ENCODE measurements at places on chromosomes 2 and 18.

GRCh38 chr2:10312437-10312957 is 9.8 kb downstream of the HPCAL1 start:
- H3K27me3 ChIP-seq = no peaks in the 10 kb centered on the region
- H3K27ac ChIP-seq = no peak overlapping the region
- H3K36me3 ChIP-seq = peaks cover 13% of the 10 kb centered on the region
- peaks cover 15% of the 10 kb centered on the region for H3K4me1 ChIP-seq
- DNase-seq = no peak

- no peak overlapping the region for H3K27ac ChIP-seq
- H3K27me3 ChIP-seq = no peaks in the 10 kb centered on the region
- no peaks in the 10 kb centered on the region for H3K36me3 ChIP-seq
Observed at GRCh38 chr2:116513991-116514390, 1300.5 kb upstream of the DDX18 start.

GRCh38 chr18:47418746-47419145 is 167.3 kb upstream of the SKOR2 start:
- DNase-seq = no peak
- no peak overlapping the region for H3K4me3 ChIP-seq
- H3K27me3 ChIP-seq = peaks cover 14% of the 10 kb centered on the region
- no peak overlapping the region for H3K27ac ChIP-seq
- no peaks in the 10 kb centered on the region for H3K4me1 ChIP-seq
- H3K36me3 ChIP-seq = no peaks in the 10 kb centered on the region

DNA sequence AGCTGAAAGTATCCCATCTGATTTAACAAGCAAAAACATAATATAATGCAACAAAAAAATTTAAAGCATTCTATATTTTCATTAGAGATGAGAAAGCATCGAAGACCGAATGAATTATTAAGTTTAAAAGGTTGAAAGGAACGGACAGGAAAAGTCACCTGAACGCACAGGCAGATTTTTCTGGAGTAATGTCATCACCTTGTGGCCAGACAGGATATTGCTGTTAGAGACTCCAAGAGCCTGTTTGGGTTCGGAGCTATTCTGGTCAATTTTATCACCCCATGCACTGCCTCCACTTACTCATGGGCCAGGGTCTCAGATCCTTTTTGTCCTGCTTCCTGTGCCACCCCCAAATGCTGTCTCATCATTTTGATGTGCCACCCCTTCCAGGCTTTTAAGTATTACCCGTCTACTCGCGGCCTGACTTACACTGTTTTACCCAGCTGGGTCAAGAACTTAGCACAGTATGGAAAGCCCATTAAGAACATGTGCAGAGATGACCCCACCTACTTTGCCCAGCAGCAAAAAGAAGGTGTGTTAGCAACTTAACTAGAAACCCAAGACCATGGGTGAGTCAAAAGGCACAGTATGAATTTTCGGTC is 27.3 kb downstream of the GKN2 start:
- no peaks in the 10 kb centered on the region for H3K36me3 ChIP-seq
- no peak overlapping the region for H3K4me3 ChIP-seq
- H3K27ac ChIP-seq = no peak overlapping the region
- H3K4me1 ChIP-seq = peaks cover 7% of the 10 kb centered on the region
- peaks cover 12% of the 10 kb centered on the region for H3K27me3 ChIP-seq
- no peak for DNase-seq

DNA sequence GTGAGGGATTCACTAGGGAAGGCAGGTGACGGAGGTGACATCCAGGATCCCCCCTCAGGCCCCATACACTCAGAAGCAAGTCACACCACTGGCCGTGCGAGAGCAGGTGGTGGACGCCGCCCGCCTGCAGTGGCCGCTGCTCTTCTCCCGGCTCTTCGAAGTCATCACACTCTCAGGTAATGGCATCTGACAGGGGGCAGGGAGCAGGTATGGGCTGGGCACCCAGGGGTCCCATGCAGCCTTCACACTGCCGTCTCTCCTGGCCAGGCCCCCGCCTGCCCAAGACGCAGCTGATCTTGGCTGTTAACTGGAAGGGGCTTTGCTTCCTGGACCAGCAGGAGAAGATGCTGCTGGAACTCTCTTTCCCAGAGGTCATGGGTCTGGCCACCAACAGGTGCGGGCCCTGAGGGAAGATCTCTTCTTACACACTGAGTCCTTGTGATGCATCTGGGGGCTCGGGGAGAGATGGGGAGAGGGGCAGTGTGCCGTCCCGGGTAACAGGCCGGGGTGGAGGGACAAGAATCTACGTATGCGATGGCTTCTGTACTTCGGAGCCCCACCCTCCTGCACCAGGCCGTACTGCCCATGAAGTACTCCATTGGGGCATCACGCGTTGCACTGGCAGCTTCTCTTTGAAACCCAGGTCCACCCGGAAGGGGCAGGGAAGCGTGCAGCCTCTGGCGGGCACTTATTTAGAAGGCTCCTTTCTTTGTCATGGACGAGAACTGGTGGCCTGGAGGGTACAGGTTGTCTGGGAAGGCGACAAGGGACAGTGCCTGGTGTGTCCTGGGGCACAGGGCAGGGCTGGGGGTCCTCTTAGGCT is 18.8 kb upstream of the GPR17 start:
- no peak overlapping the region for H3K27ac ChIP-seq
- H3K36me3 ChIP-seq = no peaks in the 10 kb centered on the region
- H3K4me3 ChIP-seq = no peak overlapping the region
- no peaks in the 10 kb centered on the region for H3K4me1 ChIP-seq
- DNase-seq = no peak

GRCh38 chr2:68237404-68237803 is 14.9 kb downstream of the PPP3R1 start:
- no peak overlapping the region for H3K4me3 ChIP-seq
- H3K27me3 ChIP-seq = no peaks in the 10 kb centered on the region
- peaks cover 31% of the 10 kb centered on the region for H3K4me1 ChIP-seq
- peaks cover 8% of the 10 kb centered on the region for H3K36me3 ChIP-seq
- no peak overlapping the region for H3K27ac ChIP-seq

DNA sequence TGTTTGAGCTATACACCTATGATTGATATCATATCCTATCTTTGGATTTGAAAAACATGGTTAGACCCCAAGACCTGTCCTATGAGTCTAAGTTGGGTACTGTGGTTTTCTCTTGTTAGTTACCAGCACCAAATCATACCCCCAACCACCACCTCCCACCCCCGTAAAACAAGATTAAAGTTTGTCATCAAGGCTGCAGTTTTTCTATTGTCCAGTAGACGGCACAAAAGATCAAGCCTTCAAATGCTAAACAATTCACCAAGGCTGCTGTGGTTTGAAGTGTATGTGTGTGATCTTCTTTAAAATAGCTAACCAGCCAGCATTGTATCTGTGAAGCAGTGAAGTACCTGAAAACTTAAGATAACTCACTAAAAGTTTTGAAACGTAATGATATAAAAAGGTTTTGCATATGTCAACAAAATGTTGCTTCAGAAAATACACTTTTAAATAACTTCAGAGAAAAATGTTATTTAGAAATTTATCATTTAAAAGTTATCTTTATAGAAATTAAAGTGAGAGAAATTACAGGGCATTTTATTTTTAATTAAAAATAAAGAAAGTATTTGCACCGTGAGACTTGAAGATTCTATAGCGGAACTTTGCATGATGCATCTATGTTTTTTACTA is 5.8 kb upstream of the MEIS1 start:
- peaks cover 70% of the 10 kb centered on the region for H3K27me3 ChIP-seq
- H3K27ac ChIP-seq = no peak overlapping the region
- DNase-seq = no peak
- no peaks in the 10 kb centered on the region for H3K36me3 ChIP-seq
- peaks cover 3% of the 10 kb centered on the region for H3K4me1 ChIP-seq

- no peak for DNase-seq
- H3K36me3 ChIP-seq = peaks cover 5% of the 10 kb centered on the region
- H3K4me1 ChIP-seq = peaks cover 31% of the 10 kb centered on the region
- peaks cover 4% of the 10 kb centered on the region for H3K27me3 ChIP-seq
- no peak overlapping the region for H3K4me3 ChIP-seq
- no peak overlapping the region for H3K27ac ChIP-seq
Observed at GRCh38 chr2:172252154-172252553, 149.5 kb upstream of the DLX2 start.

DNA sequence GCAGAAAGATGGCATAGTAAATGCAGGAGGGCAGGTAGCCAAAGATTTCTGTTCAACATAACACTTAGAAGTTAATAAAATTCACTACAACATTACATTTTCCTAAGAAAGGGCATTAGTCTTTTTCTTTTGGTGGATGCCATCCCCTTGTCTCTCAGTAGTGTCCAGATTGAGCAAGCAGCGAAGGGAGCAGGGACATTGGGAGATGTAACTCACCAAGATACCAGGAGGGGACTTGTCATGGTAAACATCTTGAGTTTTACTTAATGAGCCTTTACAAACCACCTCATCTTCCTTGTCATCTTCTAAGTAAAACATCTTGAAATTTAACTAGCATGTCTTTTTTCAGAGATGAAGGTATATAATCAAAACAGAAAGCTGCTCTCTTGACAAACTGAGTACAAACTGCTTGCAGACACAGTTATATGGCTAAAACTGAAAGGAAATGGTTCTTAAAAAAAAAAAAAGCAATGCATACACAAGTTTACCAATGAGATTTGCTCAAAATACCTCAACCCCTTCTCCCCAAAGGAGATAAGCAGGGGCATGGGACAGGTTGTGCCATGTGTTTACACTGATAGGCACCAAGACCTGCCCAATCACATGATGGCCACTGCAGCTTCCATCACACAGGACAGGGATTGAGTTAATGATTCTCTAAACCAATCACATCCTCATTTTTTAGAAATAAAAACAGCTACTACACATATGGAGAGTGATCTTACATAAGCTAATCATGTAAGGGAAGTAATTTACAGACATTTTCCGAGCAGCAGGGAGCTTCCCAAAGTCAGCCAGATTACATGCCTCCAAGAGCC is 30.3 kb downstream of the LPIN2 start:
- DNase-seq = no peak
- H3K27ac ChIP-seq = peak overlapping the region; percentile 94
- H3K27me3 ChIP-seq = no peaks in the 10 kb centered on the region
- peaks cover 57% of the 10 kb centered on the region for H3K4me1 ChIP-seq
- H3K36me3 ChIP-seq = peaks cover 18% of the 10 kb centered on the region

- no peaks in the 10 kb centered on the region for H3K4me1 ChIP-seq
- no peaks in the 10 kb centered on the region for H3K36me3 ChIP-seq
- peaks cover 18% of the 10 kb centered on the region for H3K27me3 ChIP-seq
- DNase-seq = no peak
- H3K4me3 ChIP-seq = no peak overlapping the region
Observed at GRCh38 chr2:234802071-234802844, 149.6 kb upstream of the SH3BP4 start.

GRCh38 chr2:132953771-132954170 is 283.8 kb upstream of the LYPD1 start:
- no peak overlapping the region for H3K27ac ChIP-seq
- H3K4me3 ChIP-seq = no peak overlapping the region
- H3K27me3 ChIP-seq = no peaks in the 10 kb centered on the region
- DNase-seq = no peak

DNA sequence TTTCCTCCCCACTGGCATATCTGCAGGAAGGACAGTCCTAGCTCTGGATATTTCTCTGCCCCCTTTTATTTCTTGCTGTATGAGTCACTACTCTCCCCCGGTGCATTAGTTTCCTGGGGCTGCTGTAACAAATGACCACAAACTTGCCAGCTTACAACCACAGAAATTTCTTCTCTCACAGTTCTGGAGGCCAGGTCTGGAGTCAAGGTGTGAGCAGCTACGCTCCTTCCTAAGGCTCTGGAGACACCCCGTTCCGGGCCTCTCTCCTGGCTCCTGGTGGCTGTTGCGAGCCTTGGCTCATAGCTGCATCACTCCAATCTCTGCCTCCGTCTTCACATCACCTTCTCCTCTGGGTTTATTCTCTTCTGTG is 34.1 kb downstream of the PTPRM start:
- no peaks in the 10 kb centered on the region for H3K36me3 ChIP-seq
- H3K4me1 ChIP-seq = no peaks in the 10 kb centered on the region
- H3K27me3 ChIP-seq = no peaks in the 10 kb centered on the region
- no peak overlapping the region for H3K27ac ChIP-seq
- DNase-seq = no peak

DNA sequence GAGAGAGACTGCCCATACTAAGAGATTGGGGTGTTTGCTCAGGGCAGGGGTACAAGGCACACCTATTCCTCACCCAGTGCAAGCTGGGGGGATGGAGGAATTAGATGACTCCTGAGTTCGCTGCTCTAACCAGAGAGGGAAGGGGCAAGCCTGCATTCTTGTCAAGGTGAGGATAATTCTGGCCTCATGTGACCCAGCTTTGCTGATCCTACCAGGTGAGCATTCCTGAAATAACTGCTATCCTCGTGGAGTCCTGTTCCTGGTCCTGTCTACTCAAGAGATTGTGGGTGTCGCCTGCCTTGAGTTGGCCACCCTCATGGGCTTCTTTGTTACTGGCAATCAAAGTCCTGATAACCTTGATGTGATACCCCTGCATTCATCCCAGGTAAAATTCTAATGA is 206.0 kb downstream of the SPP2 start:
- peaks cover 5% of the 10 kb centered on the region for H3K36me3 ChIP-seq
- no peak overlapping the region for H3K27ac ChIP-seq
- peaks cover 19% of the 10 kb centered on the region for H3K4me1 ChIP-seq
- H3K27me3 ChIP-seq = no peaks in the 10 kb centered on the region
- no peak for DNase-seq

GRCh38 chr2:27126252-27126710 is 2.7 kb downstream of the ABHD1 start:
- peaks cover 17% of the 10 kb centered on the region for H3K27me3 ChIP-seq
- DNase-seq = no peak
- H3K27ac ChIP-seq = no peak overlapping the region

DNA sequence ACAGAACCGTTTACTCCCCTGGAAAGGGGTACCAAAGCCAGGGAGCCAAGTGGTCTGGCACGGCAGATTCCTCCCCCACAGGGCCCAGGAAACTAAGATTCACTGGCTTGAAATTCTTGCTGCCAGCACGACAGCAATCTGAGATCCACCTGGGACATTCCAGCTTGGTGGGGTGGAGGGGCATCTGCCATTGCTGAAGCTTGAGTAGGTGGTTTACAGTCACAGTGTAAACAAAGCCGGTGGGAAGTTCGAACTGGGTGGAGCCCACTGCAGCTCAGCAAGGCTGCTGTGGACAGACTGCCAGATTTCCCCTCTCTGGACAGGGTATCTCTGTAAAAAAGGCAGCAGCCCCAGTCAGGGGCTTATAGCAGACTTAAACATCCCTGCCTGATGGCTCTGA is 901.7 kb upstream of the LRRTM1 start:
- no peak overlapping the region for H3K4me3 ChIP-seq
- no peaks in the 10 kb centered on the region for H3K4me1 ChIP-seq
- H3K27me3 ChIP-seq = no peaks in the 10 kb centered on the region
- no peaks in the 10 kb centered on the region for H3K36me3 ChIP-seq

GRCh38 chr2:46311651-46312223 is 14.5 kb downstream of the EPAS1 start:
- H3K27ac ChIP-seq = no peak overlapping the region
- peaks cover 11% of the 10 kb centered on the region for H3K4me1 ChIP-seq

GRCh38 chr2:72129681-72130340 is 17.9 kb downstream of the CYP26B1 start:
- H3K27ac ChIP-seq = no peak overlapping the region
- H3K4me3 ChIP-seq = no peak overlapping the region
- H3K27me3 ChIP-seq = no peaks in the 10 kb centered on the region
- peaks cover 2% of the 10 kb centered on the region for H3K4me1 ChIP-seq
- no peak for DNase-seq
- H3K36me3 ChIP-seq = no peaks in the 10 kb centered on the region
